ENCODE measurements at places on chromosomes 3 and 15. TPM values are rescaled to one million over a fixed set of nuclear protein-coding genes. Genes with fewer than 3 reads are reported as not detected.
A peak's percentile ranks its signal among the peaks of the same experiment; 100 is the strongest.

GRCh38 chr15:48566668-48567067 lies 78.8 kb downstream of the FBN1 start:
- DNase-seq: no peak

GRCh38 chr15:39926526-39926925 lies 6.5 kb upstream of the GPR176 start:
- no peak for DNase-seq

GRCh38 chr3:47283591-47284364 lies 1.0 kb downstream of the KLHL18 start:
- DNase-seq: peak; percentile 23

DNA sequence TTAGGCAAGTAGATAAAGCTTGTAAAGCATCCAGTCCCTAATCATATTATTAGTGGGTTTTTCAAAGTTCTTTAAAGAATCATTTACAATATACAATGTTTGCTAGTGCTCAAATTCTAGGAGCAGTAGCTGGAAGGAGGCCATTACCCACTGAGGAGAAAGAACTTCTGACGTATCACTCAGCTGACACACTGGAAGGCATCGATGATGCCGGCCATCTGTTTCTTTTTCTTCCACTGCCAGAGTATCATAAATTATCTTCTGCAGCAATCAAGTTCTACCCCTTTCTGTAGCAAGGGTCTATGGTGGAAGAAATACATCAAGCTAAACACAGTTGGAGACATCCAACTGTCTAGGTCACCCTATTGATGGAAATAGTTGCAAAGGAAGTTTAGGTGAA lies 243.2 kb upstream of the LRRN1 start:
- DNase-seq: no peak

GRCh38 chr15:80778621-80778963 lies 578 bp upstream of the CEMIP start:
- no peak for DNase-seq

GRCh38 chr15:73900095-73900712 lies 26.1 kb upstream of the LOXL1 start:
- no peak for DNase-seq

GRCh38 chr3:33146791-33147445 lies 33.1 kb downstream of the CRTAP start:
- no peak for DNase-seq

DNA sequence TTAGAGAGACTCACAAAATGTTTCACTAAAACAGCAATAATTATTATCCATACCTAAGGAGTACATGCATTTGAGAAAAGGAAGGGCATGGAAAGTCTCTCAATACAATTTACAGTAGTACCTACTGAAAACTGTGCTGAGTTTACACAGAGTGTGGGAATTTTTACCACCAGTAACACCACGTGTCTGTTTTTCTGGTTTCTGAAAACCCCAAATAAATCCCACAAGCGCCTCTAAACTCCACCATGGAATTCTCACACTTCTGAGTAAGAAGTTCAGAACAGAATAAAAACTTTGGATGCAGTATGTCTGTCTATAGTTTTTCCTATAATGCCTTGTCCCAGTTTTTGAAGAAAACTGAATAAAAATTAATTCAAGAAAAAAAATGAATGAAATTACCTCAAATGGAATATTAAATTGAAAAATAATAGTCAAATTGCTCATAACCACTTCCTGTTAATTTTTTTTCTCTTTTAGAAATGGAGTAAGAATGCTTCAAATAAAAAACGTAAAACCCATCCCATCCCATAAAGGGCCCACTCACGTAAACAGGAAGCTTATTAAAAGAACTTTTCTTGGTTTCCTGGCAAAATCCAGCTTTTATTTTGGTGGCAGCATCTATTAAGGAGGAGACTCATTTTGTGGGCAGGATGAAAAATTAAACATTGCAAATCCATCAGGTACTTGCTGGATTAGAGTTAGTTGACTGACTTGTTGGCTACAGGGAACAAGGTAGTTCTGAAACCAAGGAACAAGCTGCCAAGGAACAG lies 378.1 kb downstream of the TIGIT start:
- DNase-seq: no peak

DNA sequence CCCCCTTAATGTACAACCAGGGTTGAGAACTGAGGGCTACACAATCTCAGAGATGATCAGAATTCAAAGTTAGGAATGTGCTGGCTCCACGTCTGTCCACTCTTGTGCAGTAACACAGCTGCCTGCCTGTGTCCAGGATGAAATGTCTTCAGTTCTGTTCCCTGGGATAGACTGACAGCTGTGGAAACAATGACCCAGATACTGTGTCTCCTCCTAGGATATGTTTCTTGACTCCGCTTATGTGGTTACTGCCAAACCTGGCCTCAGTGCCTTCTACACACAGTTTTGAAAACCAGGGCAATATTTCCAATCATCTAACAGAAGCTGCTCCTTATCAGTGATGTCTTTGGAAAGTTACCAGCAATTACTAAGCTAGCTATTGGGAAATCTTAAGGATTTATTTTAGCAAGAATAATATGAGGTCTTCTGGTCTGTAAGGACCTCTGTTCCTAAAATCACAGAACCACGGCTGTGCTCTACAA lies 67.6 kb downstream of the NOX5 start:
- no peak for DNase-seq

DNA sequence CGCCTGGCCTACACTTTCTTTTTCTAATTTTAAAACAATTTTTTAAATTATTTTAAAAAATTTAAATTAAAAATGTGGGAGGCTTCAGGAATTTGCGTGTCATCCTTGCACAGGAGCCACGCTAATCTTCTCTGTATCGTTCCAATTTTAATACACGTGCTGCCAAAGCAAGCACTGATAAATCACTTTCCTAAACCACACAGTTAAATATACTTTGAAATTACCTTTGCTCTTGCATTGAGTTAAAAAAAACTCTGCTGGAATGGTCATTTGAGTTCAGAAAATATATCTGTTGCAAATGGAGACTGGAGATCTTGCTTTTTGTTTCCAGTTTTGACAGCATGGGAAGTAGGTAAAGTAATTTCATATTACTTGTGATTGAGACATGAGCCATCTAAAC lies 23.6 kb downstream of the GATM start:
- DNase-seq: no peak

DNA sequence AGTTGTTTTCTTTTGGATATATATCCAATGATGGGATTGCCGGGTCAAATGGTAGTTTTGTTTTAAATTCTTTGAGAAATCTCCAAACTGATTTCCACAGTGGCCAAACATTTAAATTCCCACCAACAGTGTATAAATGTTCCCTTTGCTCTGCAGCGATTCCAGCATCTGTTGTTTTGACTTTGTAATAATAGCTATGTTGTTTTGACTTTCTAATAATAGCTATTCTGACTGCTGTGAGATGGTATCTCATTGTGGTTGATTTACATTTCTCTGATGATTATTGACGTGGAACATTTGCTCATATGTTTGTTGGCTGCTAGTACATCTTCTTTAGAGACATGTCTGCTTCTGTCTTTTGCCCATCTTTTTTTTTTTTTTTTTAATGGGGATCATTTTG lies 332.2 kb upstream of the GBE1 start:
- no peak for DNase-seq

- DNase-seq: no peak
Observed at GRCh38 chr15:78421238-78421965, 16.6 kb upstream of the IREB2 start.

DNA sequence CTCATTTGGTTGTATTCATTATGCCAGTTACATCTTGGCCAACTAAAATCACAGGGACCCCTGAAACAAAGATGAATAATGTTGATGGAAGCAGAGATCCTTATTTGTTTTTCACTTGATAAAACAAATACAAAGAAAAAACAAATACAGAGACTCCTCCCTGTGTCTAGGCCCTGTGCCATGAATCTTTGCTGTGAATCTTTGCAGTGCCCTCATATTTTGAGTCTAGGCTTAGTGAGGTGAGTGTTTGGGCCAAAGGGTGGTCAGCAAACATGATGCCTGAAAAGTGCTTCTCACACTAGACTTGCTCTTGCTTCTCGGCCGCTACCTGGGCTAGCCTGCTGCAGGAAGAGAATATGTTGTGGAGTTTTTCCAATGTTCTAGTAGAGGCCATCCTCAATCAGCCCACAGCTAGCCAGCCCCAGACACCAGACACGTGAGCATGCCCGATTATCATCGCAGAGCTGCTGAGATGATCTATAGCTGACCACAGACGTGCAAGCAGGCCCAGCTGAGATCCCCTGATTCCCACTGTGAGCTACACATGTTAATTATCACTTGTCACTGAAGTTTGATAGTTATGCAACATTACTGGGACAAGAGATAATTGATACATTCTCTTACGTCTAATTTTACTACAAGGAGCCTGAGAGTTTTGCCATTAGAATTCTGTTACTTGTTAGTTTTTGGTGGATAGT lies 191.4 kb downstream of the THRB start:
- no peak for DNase-seq

GRCh38 chr15:64622410-64623260 lies 152.8 kb downstream of the RBPMS2 start:
- DNase-seq: peak; percentile 74

DNA sequence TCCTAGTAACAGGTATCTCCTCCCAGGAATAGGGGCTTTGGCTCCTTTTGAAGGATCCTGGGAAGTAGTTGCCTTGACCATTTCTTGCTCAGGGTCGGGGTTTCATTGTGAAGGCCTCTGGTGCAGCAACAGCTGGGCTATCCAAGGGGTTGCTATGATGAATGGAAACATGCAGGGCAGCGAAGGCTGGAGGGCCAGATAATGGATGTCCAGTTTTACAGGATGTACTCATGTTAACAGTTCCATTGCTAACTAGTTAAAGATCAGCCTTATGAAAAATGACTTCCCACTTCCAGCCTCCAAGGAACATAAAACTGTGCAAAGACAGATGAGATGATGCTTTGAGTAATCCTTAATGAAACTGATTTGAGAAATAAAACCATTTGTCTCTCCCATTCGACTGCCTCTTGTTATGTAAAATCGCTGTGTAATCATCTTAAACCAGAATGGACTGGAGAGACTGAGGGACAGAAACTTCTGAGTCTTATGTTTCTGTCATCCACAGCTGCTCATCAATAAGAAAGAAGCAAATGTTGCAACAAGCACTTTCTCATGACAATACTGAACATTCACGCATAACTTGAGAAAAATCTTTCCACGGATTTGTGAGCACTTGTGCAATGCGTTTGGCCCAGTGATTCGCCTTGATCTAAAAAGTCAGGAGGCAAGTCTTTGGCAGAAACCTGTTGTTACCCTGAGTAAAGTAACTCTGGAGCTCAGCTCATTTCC lies 473.5 kb upstream of the RGMA start:
- DNase-seq: no peak

Gene CLRN1
- not detected for total RNA-seq

Gene AMIGO3
- total RNA-seq: 0.30 TPM

Gene C15orf40
- 24.5 TPM for total RNA-seq

Gene CCDC54
- total RNA-seq: not detected

Gene MYLK
- 0.15 TPM for total RNA-seq

Gene SNAPC5
- total RNA-seq: 21.4 TPM

Gene NGLY1
- 57.5 TPM for total RNA-seq

Gene TPRG1
- 1.7 TPM for total RNA-seq

Gene PATL2
- total RNA-seq: 20.5 TPM

Gene CAMK2N2
- not detected for total RNA-seq

Gene IFT80
- 30.9 TPM for total RNA-seq

Gene DGKG
- 0.04 TPM for total RNA-seq

Gene IGF2BP2
- total RNA-seq: not detected
